ENCODE measurements at places on chromosomes 1 and 21. TPM values are rescaled to one million over a fixed set of nuclear protein-coding genes. Genes with fewer than 3 reads are reported as not detected.

HES3 gene
- total RNA-seq: not detected

DNAH14 gene
- total RNA-seq: 0.34 TPM

DISC1 gene
- 19.8 TPM for total RNA-seq

MORC3 gene
- 70.2 TPM for total RNA-seq

PRAMEF2 gene
- not detected for total RNA-seq

PCSK9 gene
- not detected for total RNA-seq

SLC37A1 gene
- total RNA-seq: 16.4 TPM

ALX3 gene
- total RNA-seq: not detected

DNA sequence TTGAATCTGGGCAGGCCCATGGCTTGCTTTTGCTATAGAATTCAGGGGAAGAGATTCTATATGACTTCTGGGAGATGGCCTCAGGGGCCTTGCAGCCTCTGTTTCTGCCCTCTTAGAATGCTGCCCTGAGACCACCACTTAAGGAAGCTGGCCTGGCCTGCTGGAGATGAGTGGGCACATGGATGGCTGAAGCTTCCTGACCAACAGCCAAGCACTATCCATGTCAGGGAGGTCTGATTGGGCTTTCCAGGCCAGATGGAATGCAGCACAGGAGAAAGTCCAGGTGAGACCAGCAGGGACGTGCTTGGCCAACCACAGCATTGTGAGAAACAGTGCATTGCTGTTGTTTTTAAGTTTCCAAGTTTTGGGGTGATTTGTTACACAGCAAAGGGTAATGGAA, 308.1 kb downstream of the PTPRU start:
- no peak for DNase-seq

GRCh38 chr1:222892137-222892769, 77.4 kb downstream of the DISP1 start:
- DNase-seq: no peak

GRCh38 chr21:22890656-22891055, 1892.4 kb downstream of the NCAM2 start:
- no peak for DNase-seq

DNA sequence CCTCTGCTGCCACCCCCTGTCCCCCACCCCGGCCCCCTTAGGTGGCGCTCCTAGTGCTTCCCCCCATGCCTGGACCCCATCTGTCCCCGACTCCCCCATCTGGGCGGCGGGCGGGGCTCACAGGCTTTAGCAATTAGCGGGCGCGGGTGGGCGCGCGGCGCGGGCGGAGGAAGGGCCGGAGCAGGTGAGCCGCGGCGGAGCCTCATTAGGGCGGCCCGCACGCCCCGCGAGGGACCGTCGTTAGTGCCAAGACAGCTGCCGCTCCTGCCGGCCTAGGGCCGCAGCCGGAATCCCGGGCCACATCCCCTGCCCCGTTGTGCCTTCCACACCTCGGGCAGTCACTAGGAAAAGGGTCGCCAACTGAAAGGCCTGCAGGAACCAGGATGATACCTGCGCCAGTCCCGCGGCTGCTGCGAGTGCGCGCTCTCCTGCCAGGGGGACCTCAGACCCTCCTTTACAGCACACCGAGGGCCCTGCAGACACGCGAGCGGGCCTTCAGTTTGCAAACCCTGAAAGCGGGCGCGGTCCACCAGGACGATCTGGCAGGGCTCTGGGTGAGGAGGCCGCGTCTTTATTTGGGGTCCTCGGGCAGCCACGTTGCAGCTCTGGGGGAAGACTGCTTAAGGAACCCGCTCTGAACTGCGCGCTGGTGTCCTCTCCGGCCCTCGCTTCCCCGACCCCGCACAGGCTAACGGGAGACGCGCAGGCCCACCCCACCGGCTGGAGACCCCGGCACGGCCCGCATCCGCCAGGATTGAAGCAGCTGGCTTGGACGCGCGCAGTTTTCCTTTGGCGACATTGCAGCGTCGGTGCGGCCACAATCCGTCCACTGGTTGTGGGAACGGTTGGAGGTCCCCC, 7.6 kb downstream of the OLIG2 start:
- no peak for DNase-seq

- DNase-seq: no peak
Observed at GRCh38 chr1:113652771-113653170, 106.5 kb downstream of the PHTF1 start.

- DNase-seq: no peak
Observed at GRCh38 chr1:196494766-196495165, 113.5 kb downstream of the KCNT2 start.

DNA sequence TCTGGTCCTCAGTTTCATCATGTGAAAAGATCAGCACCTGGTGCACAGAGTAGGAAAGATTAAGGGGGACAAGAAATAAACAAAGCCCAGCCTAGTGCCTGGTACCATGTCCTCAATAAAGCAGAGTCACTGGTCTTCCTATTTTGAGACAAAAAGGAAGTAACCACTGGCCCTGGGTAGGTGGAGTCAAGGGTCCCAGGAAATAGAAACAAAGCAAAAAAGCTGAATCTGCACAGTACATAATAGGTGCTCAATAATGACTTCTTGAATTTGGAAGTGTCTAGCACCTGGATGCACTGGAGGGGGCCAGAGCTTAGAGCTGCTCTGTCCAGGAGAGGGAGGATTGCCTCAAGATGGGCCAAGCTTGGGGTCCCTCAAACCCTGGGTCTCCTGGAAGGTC, 1.9 kb upstream of the EPHB2 start:
- DNase-seq: no peak

DNA sequence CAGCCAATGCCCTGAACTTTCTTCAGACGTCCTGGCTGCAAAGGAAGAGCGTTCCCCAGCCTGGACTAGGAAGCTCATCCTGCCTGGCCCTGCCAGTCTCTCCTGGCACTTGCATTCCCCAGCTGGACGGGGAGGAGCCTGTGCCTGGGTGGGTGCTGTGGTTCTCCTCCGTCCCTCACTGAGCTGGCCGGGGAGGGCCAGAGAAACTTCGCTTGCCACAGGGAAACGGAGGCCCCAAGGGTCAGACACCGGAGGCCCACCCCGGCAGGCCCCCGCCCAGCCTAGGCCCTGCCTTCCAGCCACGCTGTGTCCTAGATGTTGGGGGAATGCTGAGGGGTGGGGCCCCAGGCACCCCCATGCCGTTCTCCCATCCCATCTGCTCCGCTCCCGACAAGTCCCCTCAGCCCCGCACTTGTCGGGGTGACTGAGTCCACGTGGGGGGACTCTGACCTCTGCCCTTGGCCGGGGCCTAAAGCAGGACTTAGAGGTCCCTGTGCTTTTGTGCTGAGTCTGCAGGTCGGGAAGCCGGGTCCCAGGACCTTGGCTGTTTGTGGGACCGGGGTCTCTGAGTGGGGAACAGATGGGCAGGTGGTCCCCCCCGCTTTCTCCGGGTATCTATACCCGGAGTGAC, 4.8 kb downstream of the FTCD start:
- no peak for DNase-seq

- no peak for DNase-seq
Observed at GRCh38 chr1:215599418-215600074, 32.4 kb downstream of the KCTD3 start.

DNA sequence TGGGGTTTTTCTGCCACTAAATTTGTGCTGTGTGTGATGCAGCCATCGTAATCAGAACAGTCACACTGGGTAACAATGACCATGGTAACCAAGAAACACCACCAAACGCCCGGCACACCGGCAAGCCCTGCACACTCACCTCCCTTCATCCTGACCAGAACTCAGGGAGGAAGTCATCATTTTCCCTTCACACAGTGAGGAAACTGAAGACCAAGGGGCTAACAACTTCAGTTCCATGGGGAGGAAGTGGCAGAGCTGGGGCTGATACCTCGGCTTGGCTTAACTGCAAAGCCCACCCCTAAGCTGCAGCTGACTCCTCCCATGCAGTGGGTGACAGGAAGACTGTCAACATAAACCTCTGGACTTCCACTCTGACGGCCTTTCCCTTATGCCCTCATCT, 69.3 kb upstream of the BCAR3 start:
- no peak for DNase-seq

- DNase-seq: no peak
Observed at GRCh38 chr1:34844252-34844634, 15.3 kb downstream of the SMIM12 start.

DNA sequence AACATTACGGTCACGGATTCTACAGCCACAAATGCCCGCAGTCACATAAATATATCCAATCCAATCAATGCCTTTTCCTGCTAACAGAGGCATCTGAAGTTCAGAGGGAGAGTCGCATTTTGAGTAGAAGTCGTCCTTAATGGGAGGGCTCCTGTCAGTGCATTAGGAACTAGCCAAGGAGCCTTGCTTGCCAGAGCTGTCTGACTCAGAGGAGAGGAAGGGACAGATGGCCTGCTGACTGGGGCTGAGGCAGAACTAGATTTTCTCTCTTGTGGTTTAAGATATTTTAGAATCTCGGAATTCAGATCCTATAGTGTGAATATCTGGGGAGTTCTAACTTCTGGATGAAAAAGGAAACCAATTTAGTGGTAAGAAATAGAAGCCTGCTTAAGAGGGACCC, 10.6 kb downstream of the XKR8 start:
- no peak for DNase-seq

- DNase-seq: no peak
Observed at GRCh38 chr1:186750257-186750656, 70.0 kb upstream of the PTGS2 start.

- no peak for DNase-seq
Observed at GRCh38 chr21:37917612-37918011, 1.4 kb upstream of the KCNJ6 start.
